ENCODE measurements at places on chromosomes 5 and 9.

DNA sequence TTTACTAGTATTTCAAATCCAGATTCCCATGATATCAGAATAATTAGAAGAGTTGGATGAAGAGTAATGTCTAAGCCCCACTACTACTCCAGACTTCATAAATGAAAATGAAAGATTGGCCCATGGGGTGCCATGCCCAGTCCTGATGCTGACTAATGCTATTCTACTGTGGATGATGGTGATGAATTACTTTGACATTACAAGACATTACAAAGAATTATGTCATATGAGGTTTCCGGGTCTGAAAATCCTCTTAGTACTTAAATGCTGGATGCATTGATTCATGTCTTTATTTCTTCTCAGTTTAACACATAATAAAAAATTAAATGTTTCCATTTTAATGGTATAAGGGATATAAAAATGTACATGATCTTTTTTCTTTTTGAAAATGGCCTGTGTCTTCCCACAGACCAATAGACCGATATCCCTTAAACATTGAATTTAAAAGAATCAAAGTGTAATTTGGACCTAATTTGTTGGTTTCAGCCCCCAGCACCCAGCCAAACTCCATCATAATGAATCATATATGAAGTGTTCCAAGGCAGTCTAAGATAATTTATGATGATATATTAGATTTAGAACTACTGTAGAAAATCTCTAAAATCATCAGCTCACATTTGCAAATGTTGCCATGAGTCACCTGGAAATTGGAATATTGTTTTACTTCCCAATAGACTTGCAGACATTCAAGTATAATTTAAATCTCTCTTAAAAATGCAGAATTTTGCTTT, 223.6 kb upstream of the SGCD start:
- no peak for DNase-seq

GRCh38 chr5:136067422-136067821, 38.6 kb downstream of the TGFBI start:
- DNase-seq, result no peak

- DNase-seq, result no peak
Observed at GRCh38 chr5:179414459-179415261, 69.4 kb upstream of the ADAMTS2 start.

- no peak for DNase-seq
Observed at GRCh38 chr5:9661316-9662015, 31.3 kb upstream of the TAS2R1 start.

DNA sequence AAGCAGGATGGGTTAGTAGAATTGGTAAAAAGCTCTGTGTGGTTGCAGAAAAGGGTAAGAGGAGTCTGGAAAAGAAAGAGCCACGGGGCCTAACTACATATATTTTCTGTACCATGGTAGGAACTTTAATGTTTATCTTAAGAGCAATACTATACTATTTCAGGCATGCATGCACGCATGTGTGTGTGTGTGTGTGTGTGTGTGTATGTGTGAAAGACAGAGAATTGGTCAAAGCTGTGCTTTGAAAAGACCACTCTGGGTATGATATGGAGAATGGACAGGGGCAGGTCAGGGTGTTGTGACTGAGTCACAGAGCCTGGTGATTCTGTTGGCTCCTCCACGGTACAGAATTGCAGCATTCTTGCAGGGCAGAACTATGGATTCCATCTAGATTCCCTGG, 339.3 kb downstream of the SLIT3 start:
- DNase-seq, result no peak

GRCh38 chr9:104843644-104844240, 79.8 kb downstream of the NIPSNAP3B start:
- DNase-seq, result no peak

DNA sequence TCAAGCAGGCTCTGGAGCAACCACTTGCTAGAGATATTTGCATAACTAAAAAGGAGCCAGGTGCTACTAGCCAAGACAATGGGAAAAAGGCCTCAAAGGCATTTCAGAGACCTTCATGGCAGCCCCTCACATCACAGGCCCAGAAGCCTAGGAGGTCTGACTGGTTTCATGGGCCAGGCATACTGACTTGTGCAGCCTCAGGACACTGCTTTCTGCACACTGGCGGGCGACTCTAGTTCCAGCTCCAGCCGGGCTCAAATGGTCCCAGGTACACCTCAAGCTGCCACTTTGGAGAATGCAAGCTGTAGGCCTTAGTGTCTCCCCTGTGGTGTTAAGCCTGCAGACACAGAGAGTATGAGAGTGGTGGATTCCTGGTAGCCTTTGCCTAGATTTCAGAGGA, 27.1 kb downstream of the COX7C start:
- DNase-seq, result no peak

- no peak for DNase-seq
Observed at GRCh38 chr9:20473515-20474013, 148.7 kb downstream of the MLLT3 start.

DNA sequence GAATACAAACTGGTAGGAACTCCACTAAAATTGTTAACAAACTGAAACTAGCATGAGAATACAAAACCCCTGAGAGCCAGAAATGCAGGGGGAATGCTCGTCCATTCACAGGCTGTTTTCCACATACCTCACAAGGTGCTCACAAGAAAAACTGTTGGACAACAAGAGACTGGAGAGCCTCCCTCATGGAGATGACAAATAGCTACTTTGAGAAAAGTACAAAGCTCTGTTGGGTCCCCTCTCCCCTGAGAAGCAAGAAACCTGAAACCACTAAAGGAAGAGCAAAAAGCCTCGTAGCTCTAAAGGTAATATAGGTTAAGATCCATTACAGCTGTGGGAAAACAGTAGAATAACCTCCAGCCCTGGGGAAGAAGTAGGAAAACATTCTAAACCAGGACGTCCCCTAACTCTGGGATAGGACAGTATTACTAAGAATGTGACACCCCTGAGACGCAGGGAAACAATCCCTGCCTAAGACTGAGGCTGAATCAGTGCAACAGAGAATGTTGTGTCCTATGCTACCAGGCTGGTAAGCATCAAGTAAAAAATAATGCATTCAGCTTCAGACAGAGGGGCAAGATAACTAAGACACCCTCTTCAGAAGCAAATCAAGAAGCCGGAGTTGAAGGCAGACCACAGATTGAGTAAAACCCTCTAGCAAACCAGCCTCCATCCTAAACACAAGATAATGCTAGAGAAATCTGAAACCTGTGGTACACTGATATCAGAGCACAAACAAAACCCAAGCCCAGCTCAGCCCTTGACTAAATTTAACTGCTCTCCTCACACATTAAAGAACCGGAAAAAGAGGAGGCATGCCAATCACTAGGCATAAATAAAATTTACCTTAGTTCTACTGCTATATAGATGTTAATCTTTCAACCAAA, 160.2 kb downstream of the SSBP2 start:
- DNase-seq, result no peak

- DNase-seq, result peak; percentile 39
Observed at GRCh38 chr9:69549310-69550202, 122.6 kb downstream of the APBA1 start.

DNA sequence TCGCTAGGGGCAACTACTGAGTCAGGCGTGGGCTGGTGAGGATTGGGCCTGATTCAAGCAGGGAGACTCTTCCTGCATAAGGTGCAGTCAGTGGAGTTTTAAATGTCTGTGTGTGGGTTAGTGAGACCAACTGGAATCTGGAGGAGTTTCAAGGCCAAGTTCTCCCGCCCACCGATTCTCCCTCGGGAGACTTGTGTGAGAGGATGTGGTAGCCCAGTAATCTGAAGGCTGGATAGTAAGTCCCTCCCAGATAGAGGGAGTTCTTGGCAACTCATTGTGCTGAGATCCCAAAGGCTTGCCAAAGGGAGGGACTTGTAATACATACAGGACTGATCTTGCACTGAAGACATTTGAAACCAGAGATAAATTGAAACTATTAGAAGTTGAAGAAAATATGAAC, 51.8 kb downstream of the WDR36 start:
- DNase-seq, result no peak

DNA sequence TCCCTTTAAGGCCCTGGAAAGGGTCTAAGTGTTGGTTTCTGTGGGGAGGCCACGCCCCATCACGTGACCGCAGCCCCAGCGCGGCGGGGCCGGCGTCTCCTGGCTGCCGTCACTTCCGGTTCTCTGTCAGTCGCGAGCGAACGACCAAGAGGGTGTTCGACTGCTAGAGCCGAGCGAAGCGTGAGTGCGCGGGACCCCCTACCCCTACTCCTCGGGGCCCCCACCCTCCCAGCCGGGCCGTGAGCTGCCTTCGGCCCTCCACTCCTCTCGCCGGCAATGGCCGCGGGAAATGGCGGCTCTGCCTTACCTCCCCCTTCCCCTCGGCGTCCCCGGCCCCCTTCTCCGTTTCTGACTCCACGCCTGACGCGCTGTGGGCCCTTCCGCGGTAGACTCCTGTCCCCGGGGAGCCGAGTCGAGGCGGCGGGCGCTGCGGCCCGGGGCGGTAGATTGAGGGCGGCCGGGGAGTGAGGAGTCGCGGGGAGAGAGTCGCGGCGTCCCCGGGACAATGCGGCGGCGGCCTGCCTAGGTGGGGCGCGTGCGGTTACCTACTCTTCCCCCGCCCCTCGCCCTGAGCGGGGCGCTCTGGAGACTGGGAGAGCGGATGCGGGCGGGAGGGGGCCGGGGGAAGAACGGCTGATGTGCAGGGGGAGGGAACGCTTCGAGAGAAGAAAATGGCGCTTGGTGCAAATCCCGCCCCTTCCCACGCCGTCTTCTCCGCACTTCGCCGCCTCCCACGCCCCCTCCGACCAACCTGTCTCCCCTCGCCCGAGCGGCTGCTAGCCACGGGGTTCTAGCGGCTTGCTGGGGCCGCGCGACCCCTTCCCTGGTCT, at the start of gene SUB1:
Gene SUB1, plus strand, starts transcription at position 112 of the 830 bp plus-strand sequence. CDS start 2,956 bp downstream, outside the sequence.
- peak; percentile 96 for DNase-seq

DNA sequence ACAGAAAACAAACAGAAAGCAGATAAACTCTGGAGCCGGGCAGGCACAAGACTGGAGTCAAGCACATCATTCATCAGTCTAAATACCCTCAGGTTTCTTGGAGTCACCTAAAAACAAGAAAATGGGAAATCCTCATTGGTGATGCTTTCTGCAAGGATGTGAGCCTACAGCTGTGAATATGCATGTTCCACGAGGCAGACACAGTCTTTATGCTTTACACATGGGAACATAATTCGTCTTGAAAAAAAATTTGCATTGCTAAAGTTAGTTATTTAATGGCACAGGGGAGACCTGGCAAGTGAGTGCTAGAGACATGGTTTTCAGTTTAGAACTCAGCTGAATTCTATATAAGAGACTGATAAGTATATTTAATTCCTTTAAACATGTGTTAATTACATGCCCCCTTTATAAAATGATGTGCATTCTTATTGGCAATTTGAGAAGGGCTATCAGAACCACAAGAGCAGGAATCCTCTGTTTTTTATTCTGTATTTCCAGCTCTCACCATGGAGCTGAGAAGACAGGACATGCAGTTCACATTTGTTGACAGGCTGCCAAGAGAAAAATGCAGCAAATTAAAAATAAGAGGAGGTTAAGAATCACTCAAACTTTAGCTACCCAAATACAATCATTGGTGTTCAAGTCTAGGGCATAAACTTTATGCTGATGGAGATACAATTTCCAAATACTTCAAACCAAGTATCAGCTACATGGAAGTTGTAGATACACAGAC, 438.0 kb upstream of the MPDZ start:
- no peak for DNase-seq

GRCh38 chr5:124649491-124650146, 96.8 kb downstream of the ZNF608 start:
- DNase-seq, result peak; percentile 47

GRCh38 chr5:122756264-122756911, 18.5 kb upstream of the SNX2 start:
- DNase-seq, result no peak

- DNase-seq, result no peak
Observed at GRCh38 chr5:137264041-137264440, 235.1 kb downstream of the SPOCK1 start.

DNA sequence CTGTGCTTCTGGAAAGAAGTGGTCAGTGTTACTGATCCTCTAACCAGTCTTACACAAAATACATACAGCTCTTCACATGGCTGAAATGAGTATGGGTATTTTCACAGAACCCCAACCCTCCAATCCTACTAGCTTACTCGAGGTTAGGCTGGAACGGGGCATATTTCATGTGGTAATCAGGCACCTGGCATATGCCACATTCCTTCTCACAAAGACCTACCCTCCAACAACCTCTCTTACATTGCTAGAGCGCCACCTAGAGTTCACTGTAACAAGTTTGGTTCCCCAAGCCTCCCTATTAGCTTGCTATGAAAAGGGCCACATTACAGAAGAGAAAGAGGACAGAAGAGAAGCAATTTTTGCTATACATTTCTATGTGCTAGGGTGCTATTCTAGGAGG, 597.3 kb downstream of the PRELID2 start:
- peak; percentile 74 for DNase-seq

GRCh38 chr9:35579130-35579529, 25.9 kb upstream of the TESK1 start:
- DNase-seq, result no peak

DNA sequence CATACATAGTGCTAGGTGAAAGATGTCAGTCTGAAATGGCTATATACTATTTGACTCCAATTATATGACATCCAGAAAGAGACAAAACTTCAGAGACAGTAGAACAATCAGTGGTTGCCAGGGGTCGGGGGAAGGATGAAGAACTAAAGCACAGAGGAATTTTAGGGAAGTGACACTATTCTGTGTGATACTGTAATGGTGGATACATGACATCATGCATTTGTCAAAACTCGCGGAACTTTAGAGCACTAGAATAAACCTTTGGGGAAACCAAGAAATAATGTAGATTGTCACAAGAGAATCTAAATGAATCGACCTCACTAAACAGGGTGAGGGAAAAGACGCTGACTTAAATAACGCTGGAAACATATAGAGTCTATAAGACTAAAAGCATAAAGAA, 107.0 kb upstream of the RETREG1 start:
- DNase-seq, result no peak

DNA sequence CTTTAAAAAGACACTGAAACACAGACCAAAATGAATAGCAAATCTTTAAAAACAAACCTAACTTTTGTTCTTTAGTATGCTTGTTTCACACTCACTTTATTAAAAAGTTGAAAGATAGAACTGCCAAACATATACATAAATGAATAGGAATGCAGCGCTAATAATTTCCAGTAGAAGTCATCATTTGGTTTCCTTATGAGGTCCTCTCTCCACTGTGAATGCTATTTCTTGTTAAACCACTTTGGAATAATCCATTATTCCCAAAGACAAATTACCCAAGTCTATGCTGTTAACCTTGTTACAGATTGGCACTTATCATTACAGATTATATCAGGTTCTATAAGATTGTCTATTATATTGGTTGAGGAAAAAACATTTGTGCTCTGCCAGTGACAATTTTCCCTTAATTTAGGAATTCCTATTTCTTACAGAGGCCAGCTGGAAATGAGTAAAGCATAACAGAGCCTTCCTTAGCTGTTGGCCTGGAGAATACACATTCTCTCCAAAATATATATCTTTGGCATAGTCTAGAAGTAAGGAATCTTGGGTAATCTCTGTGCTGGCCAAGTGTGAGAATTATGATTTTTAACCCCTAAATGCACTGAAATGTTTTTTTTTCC, 29.3 kb upstream of the MINAR2 start:
- DNase-seq, result no peak
